ENCODE measurements at places on chromosomes 1 and 21. TPM values are rescaled to one million over a fixed set of nuclear protein-coding genes. Genes with fewer than 3 reads are reported as not detected.

GUCA2A gene
- total RNA-seq: not detected

AADACL3 gene
- not detected for total RNA-seq

NOS1AP gene
- total RNA-seq: 7.0 TPM

IRF6 gene
- 102 TPM for total RNA-seq

ERO1B gene
- 11.8 TPM for total RNA-seq

RASSF5 gene
- 35.5 TPM for total RNA-seq

CRP gene
- 1.1 TPM for total RNA-seq

OR2T27 gene
- not detected for total RNA-seq

GBP5 gene
- total RNA-seq: 2.3 TPM

PROK1 gene
- 9.3 TPM for total RNA-seq

MAD2L2 gene
- total RNA-seq: 16.6 TPM

RIMS3 gene
- total RNA-seq: 5.3 TPM

CNKSR1 gene
- 40.6 TPM for total RNA-seq

CATSPER4 gene
- total RNA-seq: not detected

TMPRSS15 gene
- not detected for total RNA-seq

PAX7 gene
- total RNA-seq: not detected

GJB3 gene
- 14.9 TPM for total RNA-seq

CTSK gene
- 26.5 TPM for total RNA-seq

KRTAP10-5 gene
- total RNA-seq: not detected

IGSF9 gene
- 13.8 TPM for total RNA-seq

All from ureter (tissue), 1 donor.